ENCODE measurements at places on chromosomes 16 and 17.

DNA sequence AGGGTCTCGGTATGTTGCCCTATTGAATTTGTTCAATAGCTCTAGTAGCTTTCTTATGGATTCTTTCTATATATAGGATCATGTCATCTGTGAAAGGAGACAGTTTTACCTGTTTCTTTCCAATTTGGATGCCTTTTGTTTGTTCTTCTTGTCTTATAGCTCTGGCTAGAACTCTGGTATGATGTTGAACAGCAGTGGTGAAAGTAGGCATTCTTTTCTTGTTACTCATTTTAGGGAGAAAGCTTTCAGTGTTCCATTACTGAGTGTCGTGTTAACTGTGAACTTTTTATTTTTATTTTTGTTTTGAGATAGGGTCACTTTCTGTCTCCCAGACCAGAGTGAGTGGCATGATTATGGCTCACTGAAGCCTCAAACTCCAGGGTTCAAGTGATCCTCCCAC, 21.2 kb downstream of the EFCAB5 start:
- DNase-seq, result no peak

DNA sequence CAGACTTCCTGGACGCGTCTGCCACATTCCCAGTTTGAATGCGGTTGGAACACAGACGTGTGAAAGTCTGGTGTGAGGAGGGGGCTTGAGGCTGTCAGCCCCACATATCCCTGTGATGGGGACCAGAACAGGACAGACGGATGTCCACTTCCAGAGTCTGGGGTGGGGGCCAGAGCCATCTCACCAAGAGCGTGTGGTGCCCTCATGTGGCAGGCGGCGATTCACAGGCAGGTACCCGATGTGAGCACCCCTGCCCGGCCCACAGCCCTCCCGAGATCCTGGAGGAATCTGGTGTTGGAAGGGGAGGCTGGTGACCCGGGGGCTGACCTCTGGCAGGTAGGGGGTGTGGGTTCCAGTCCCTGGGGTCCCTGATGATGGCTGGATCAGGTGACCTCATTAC, 51.5 kb downstream of the ENGASE start:
- DNase-seq, result no peak

DNA sequence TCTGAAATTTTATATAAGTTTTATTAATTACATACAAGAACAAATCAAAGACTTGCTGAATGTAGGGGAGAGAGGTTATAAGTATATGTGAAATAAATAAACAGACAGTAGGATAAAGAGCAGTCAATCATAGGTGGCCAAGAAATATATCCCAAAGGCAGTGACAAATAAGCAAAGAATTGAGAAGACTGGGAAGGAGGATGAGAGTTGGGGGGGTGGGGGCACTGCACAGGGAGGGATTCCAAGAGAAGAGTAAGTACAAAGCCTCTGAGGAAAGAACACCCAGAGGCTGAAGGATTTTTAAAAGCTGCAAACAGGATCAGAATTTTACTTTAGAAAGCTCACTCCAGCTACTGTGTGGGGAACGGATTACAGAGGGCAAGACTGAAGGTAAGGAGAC, 2.8 kb downstream of the PELP1 start:
- DNase-seq, result no peak

- no peak for DNase-seq
Observed at GRCh38 chr16:12709807-12710206, 93.9 kb downstream of the CPPED1 start.

DNA sequence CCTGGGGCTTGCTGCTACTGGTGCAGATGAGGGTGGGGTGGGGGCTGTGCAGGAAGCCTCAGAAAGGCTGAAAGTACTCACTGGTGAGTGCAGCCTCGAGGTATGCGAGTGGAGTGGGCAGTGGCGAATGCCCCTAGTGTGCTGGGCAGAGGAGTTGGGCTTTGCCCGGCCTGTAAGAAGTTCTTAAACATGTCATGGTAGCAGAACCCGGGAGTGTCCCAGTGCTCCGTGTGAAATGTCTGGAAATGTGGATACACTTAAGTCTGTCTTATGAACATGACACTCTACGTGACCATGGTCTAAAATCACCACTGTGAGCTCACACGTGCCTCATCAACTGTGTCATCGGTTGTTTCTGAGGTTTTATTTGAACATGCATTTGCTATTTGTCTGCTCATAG, 1.7 kb downstream of the SMTNL2 start:
- DNase-seq, result no peak
